NCI-H1417 treated with DMSO at 0.1 percent for 48 hours (cell line): ENCODE measurements at places on chromosomes 12 and 14.

- DNase-seq: no peak
Measured at GRCh38 chr12:69084816-69085378, 151.9 kb upstream of the CPM start.

DNA sequence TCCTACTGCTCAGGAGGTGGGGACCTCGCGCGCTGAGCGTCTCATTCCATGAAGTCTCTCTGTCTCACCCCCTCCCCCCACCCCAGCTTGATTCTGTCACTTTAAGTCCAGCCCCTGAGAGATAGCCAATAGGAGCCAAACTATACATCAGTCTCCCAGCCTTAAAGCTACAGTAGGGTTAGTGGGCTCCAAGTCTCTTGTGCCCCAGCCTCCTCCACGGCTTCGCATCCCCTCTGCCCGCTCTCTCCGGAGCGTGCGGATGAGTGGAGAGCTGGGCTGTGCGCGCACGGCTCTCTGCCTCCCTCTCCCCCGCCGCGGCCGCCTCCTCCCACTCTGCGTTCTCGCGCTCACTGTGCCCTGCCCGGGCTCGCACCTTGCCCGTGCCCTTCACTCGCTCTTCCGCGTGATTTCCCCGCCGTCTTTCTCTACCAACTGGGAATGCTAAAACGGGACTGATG, at the start of gene ESRRB:
TSS of gene ESRRB (plus strand) at position 191 of the 458 bp plus-strand sequence. CDS start at position 456, 265 bp downstream.
- DNase-seq: no peak

GRCh38 chr14:69464379-69464778, 20.1 kb upstream of the PLEKHD1 start:
- DNase-seq: no peak

DNA sequence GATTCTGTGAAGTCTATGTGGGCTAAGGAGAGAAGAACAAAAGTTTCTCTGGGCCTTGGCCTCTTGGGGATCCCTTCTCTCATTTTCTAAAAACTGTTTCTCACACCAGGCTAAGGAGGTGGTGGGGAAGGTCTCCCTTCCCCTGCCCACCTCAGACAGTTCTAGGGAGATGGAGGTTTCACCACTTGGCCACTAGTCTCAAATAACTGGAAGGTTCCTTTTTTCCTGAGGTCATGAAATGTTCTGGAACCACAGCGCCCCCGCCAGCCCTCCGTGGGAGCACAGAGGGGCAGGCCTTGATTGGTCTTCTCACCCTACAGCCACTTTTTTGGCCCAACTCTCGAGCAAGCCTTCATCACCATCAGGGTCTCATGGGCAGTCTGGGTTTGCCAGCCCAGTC, 12.6 kb downstream of the C12orf43 start:
- DNase-seq: no peak

GRCh38 chr12:106480251-106480650, 102.6 kb upstream of the RFX4 start:
- DNase-seq: no peak

GRCh38 chr12:55985341-55985740, 11.5 kb downstream of the RAB5B start:
- no peak for DNase-seq
